ENCODE measurements at places on chromosomes 4 and X. TPM values are rescaled to one million over a fixed set of nuclear protein-coding genes. Genes with fewer than 3 reads are reported as not detected.

- DNase-seq: no peak
Observed at GRCh38 chr4:40850496-40850895, 100.7 kb downstream of the NSUN7 start.

GRCh38 chr4:4333265-4333706 lies 43.2 kb downstream of the ZBTB49 start:
- DNase-seq: no peak

The ASB12 gene
- 22.5 TPM for total RNA-seq

DNA sequence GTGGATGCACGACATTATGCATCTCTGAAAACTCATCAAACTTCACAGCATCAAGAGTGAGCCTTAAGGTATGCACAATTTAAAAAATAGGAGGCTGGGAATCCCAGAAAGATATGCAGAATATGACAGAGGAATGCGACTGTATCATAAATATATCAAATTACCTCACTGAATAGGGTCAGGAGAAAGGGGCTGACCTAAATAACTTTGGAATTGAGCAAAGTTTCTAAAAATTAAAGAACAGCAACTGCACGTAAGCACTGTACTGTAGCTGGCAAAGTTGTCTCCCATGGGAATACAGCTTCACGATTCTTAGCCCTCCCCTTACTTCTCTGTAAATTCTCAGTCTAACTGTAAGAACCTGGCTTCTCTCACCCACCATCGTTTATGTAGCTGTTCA lies 397.4 kb upstream of the ZFP42 start:
- DNase-seq: no peak

GRCh38 chr4:120156120-120156718 lies 89.6 kb upstream of the MAD2L1 start:
- no peak for DNase-seq

Measured in psoas muscle (tissue), 8 donors.